ENCODE measurements at places on chromosomes 11 and 22.

DNA sequence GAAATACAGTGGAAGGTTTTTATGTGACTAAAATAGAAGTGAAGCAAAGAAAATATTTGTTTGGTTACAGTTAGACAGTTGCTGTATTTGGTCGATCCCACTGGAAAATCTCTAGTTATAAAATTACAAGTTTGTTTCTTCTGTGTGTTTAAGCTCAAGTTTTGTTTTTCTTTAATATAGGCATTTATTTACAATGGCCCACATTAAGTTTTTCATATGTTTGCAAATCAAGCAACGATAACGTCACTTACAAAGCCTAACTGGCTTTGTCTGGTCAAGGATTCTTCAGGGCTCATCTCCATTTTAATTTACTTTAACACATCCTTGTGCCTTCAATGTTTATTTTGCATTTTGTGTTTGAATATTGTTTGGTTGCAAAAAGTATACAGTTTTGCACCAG, 270.6 kb downstream of the LUZP2 start:
- DNase-seq = no peak

DNA sequence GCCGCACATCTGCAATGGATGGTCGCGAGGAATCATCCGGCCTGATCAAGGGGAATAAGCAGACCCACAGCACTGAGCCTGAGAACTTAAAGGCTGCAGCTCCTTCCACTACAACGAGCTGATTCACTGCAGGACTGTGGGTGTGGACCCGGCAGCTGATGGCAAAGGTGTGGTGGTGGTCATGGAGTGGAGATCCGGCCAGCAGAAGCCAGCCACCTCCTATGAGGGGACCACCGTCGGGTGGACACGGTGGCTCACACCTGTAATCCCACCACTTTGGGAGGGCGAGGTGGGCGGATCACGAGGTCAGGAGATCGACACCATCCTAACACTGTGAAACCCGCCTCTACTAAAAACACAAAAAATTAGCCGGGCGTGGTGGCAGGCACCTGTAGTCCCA, 66.4 kb downstream of the DGCR2 start:
- no peak for DNase-seq

- peak; percentile 61 for DNase-seq
Observed at GRCh38 chr11:859394-860131, 16.9 kb downstream of the TSPAN4 start.

DNA sequence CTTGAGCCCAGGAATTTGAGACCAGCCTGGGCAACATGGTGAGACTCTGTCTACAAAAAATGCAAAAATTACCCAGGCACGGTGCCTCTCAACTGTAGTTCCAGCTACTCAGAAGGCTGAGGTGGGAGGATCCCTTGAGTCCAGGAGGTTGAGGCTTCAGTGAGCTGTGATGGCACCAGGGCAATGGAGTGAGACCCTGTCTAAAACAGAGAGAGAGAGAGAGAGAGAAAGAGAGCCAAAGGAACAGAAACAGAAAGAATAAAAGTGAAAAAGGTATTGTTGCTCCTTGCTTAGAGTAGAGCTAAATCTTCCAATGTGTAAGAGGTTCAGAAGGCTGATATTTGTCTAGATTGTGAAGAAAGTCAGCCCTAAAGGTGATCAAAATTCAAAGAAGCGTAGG, 8.9 kb upstream of the ETS1 start:
- no peak for DNase-seq

- no peak for DNase-seq
Observed at GRCh38 chr22:46851311-46851710, 88.9 kb downstream of the TBC1D22A start.

- no peak for DNase-seq
Observed at GRCh38 chr11:32830413-32830738, 649 bp downstream of the PRRG4 start.

GRCh38 chr22:28798810-28799605, 1.4 kb downstream of the XBP1 start:
- peak; percentile 83 for DNase-seq

DNA sequence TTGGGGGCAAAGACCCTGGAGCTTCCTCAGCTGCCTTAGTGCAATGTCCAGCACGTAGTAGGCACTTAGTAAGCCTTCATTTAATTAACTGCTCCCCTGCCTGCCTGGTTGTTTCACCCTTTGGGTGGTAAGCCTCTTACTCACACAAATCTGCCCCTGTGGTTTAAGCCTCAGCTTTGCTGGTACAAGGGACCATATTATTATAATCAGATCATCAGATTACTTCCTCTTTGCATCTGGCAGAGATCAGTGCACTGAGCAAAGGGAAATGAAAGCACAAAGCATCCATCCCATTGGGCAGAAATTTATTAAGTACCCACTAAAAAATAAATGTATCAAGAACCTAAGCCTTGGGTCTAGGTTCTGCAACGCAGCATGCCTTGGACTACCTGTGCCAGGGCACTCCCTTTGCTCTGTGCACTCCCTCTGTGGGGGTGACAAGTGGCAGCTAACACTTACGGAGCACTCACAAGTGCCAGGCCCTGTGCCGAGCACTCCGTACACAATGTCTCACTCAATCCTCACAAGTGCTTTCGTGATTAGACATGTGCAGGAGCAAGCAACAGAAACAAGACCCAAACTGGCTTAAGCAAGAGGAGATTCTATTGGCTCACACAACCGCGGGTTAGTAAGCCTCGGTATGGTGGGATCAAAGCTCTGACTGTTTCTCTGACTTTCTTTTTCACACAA, 34.9 kb upstream of the DAGLA start:
- no peak for DNase-seq

DNA sequence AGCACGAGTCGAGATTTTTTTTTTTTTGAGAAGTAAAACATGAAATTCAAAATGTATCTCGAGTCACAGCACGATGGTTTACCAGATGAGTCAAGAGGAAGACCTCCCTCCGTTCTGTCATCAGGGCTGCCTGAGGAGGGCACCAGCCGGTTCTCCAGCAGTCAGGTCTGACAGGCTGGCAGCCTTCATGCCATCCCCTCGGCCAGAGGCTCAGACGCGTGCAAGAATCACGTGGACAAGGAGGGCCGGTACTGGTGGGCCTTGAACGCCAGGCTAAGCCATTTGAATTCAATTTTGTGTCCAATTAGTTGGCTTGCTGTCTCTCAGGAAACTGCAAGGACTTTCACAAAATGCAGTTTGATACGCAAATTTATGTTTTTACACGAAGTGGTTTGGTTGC, 1412.2 kb downstream of the BRD1 start:
- no peak for DNase-seq

GRCh38 chr11:126756855-126757254, 243.7 kb downstream of the KIRREL3 start:
- no peak for DNase-seq

GRCh38 chr11:86740628-86741483, 59.5 kb upstream of the PRSS23 start:
- DNase-seq = peak; percentile 14

DNA sequence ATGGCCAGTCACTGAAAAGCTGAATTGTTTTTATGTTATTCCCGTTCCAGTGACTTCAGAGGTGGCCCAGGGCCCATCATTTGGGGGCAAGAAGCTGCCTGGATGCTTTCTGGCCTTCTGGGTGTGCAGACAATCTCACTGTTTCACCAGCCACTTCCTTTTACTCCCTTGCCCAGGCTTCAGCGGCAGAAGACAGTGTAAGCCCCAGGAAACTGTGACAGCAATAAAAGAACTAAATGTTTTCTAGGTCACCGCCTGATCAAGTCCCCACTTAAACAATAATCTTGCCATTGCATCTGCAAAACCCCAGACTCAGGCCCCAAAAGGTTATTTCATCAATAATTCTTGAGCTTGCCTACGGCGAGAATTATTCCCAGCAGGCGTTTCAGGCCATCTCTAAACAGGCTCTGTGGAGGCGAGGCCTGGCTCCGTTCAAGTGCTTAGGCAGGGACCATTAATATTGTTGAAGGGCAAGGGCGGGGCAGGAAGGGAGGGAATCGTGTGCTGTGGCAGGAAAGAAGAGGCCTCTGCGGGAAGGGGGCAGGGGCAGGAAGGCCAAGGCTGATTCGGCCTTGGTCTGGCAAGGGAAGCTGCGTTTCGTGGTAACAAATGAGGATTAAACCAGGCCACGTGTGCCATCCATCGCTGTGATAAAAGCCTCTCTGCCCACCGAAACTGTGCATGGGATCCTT, 252.3 kb downstream of the KIRREL3 start:
- DNase-seq = no peak

DNA sequence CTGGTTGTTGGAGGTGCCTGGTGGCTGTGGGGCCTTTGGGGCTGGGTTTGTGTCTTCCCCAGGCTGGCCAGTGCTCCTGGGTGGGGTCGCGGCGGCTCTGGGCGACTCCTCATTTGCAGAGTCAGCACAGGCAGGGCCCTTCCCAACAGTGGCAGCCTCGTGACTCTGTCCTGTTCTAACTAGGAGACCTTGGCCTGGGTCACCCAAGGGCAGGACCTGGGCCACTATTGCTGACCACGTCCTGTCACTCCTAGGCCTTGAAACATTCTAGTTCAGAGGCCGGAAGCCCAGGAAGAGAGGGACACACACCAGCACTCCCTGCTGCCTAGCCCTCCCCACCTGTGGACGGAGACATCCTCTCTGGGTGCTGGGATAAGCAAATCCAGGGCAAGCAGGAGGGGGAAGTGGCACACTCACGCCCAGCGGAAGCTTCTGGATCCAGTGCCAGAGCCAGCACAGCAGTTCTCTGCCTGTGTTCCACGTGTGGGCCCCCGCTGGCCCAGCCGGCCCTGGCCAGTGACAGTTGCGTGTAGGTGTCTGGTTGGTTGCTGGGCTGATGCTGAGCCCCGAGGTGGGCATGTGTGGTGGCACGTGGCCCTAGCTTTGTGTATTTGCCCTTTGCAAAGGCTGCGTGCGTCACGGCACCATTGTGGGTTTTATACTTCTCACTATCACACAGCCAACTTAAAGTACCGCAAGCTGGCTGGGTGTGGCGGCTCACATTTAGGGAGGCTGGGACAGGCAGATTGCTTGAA, 4.3 kb upstream of the CHID1 start:
- peak; percentile 54 for DNase-seq

DNA sequence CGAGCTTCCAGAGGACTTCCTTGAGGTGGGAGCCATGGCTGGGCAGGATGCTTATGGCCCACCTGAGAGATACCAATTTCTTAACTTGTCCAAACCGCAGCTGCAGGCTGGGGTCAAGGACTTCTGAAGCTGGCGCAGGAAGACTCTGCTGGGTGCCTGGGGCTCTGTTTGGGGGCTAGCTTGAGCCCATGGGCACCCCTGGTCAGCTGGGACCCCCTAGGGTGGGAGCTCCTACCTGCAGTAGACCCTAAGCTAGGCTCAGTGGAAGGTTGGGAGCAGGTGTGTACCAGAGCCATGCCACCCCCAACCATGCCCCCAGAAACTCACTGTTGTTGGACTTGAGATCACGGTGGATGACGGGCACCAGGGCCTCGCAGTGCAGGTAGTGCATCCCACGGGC, 1.3 kb downstream of the MAP3K11 start:
- no peak for DNase-seq

DNA sequence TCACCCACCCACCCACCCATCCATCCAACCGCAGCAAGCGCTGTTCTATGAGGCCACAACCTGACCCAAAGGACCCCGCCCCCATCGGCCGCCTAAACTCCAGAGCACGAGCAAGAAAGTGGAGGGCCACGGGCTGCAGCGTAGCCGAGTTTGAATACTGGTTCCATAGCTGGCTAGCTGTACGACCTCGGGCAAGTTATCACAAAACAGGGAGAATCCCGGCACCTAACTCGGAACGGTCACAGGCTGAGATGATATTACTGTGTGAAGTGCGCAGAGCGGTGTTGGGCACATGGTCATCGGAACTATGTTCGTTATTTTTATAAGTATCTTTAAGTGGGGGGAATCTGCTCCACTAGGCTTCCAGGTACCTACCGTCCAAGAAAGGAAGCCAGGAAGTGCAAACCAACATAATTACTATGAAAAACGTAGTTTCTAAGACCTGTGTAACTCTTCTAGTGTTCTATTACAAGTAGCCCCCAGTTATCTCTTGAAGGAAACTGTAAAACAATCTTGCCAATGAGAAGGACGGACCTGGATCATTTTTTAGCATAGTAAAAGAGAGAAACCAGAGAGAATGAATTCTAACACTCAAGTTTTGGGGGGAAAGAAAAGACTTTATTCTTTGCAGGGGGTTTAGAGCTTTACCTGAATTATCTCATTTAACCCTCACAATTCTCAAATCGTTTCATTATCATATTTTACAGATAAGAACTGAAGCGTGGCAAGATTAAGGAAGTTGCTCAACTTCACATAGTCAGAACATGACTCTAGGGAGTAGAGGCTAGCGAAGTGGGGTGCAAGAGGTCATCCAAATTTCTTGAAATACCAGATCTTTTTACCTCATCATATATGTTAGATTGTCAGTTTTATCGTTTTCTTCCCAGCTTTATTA, 663 bp upstream of the BUD13 start:
- DNase-seq = peak; percentile 51

DNA sequence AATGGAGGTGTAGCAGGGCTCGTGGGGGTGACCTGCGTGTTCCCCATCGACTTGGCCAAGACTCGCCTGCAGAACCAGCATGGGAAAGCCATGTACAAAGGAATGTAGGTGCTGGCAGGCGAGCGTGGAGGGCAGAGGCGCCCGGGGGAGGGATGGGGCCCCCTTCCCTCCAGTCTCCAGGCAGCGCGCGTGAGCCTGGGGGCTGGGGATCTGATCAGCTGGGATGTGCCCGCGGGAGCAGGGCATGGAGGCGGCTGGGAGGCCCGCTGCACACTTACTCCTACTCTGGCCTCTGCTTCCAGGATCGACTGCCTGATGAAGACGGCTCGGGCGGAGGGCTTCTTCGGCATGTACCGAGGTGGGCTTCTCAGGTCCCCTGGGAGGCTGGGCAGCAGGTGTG, 17.8 kb downstream of the SLC25A18 start:
- DNase-seq = no peak

- DNase-seq = no peak
Observed at GRCh38 chr22:35409783-35410662, 10.1 kb downstream of the MCM5 start.

- no peak for DNase-seq
Observed at GRCh38 chr11:63623513-63624140, 9.4 kb upstream of the PLAAT3 start.

- DNase-seq = no peak
Observed at GRCh38 chr11:85746670-85747069, 60.7 kb upstream of the CCDC89 start.

GRCh38 chr11:123362186-123362585, 67.9 kb upstream of the GRAMD1B start:
- DNase-seq = no peak

- DNase-seq = no peak
Observed at GRCh38 chr11:4467811-4468606, 14.4 kb upstream of the OR52K1 start.

GRCh38 chr22:37661160-37661924, 2.8 kb downstream of the PDXP start:
- DNase-seq = no peak

- no peak for DNase-seq
Observed at GRCh38 chr22:45831394-45831793, 145.6 kb downstream of the WNT7B start.

Measured in tibial nerve (tissue), 4 donors.